Activated naive CD8-positive, alpha-beta T cell treated with anti-CD3 and anti-CD28 coated beads, Interleukin-2, amount 50 U/mL, for 16 hours (primary cell): ENCODE measurements at places on chromosomes 1 and 21.

DNA sequence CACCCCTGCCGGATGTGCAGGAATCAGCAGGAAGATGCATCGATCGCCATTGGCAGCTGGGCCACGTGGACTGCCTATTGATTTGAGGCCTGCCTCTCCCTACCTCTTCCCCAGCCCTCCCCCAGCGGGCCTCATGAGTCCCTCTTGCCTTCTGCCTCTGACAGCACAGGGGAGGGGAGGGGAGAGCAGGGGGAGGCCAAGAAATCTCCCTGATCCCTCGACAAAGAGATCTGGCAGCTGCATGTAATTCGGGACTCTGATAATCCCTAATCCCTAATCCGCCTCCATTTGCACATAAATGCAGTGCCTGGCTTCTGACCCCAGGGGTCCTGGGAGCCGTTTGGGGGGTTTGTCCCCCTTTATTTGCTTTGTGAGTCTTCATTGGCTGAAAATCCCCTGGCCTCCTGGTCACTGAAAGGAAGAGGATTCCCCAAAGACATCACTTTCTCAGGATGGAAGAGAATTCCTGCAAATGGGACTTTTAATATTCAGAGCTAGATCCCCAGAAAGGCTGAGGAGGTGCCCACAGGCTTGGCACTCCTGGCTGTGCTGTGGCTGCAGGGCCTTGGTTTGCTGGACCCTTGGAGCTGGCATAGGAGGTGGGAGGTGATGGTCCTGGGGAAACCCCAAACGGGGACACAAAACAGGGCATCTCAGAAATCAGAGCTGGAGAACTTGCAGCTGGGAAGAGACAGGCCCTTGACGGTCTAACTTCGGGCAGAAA lies 239.4 kb upstream of the POU3F1 start:
- DNase-seq, result no peak

- DNase-seq, result no peak
Measured at GRCh38 chr1:57162607-57163261, 196.9 kb upstream of the C8B start.

- DNase-seq, result no peak
Measured at GRCh38 chr1:162113419-162113818, 43.9 kb downstream of the NOS1AP start.

GRCh38 chr1:243729956-243730355 lies 120.1 kb downstream of the AKT3 start:
- DNase-seq, result no peak

GRCh38 chr1:112057736-112058135 lies 68.3 kb upstream of the KCND3 start:
- no peak for DNase-seq
